Activated CD4-positive, alpha-beta T cell treated with anti-CD3 and anti-CD28 coated beads, Interleukin-2, amount 10 ng/mL, durations not matched to agents 7 days and 5 days (primary cell): ENCODE measurements at places on chromosomes 16 and 17. TPM values are rescaled to one million over a fixed set of nuclear protein-coding genes. Genes with fewer than 3 reads are reported as not detected.

DNA sequence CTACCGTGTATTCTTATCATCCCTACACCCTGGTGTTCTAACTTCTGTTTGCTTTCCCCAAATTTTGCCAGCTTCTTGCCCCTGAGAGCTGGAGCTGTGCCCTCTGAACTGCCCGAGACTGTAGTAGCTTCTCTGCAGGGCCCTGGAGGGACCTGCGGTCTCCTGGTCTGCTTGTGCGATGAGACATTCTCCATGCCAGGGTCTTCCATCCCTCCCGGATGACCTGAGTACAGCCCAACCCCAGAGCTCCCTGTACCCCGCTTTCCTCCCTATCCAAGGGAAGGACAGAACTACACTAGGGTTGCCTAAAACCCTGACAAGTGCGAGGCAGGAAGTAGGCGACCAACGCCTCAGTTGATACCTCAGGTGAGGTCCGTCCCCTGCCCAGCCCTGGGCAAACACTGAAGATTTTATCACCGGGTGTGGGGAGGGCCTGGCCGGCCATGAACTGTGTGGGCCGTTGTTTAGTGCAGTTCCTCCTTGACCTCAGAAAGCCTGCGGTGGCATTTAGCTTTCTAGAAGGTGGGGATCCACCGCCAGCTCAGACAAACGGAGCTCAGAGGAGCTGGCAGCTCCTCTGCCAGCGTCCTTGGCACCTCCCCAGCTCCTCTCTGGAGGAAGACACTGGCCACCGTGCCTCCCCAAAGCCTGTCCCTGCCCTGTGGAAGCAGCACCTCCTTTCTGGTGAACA lies 13.7 kb downstream of the CANT1 start:
- DNase-seq = no peak

DNA sequence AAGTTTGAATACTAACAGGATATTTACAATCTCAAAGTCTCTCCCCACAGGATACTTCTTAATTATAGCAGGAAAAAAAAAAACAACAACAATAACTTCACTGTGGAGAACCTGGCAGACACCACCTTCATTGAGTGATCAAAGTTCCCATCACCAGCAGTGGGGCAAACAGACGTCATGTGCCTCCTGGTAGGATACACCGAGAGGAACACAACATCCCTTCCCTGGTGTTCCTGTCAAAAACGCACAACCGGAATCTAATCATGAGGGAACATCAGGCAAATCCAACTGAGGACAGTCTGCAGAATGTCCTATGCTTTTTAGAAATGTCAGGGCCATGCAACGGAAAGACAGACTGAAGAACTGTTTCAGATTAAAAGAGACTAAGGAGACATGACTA lies 80.0 kb downstream of the ZFHX3 start:
- no peak for DNase-seq

DNA sequence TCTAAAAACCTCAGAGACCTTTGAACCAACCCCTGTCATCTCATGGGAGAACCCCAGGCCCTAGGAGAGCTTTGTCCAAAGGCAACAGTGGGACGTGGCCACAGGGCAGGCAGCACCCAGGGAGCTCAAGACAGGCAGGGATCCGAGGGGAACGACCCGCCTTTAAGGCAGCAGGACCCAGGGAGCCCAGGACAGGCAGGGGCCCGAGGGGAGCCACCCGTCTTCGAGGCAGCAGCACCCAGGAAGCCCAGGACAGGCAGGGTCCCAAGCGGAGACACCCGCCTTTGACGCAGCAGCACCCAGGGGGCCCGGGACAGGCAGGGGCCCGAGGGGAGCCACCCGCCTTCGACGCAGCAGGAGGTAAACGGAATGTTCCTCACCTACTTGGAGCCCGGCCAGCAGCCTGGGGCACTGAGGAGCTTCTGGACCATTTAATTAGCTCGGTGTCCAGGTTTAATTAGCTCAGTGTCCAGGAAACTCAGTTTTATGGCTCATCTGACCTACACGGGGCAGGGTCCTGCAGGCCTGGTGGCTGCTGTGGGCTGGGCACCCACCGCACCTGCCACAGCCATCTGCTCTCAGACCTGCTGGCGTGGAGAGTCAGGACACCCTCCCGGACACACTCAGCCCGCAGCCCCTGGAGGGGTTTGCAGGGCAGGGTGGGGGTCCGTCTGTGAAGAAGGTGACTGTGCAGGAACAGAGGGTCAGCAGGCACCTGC lies 24.4 kb downstream of the PIEZO1 start:
- no peak for DNase-seq

DNA sequence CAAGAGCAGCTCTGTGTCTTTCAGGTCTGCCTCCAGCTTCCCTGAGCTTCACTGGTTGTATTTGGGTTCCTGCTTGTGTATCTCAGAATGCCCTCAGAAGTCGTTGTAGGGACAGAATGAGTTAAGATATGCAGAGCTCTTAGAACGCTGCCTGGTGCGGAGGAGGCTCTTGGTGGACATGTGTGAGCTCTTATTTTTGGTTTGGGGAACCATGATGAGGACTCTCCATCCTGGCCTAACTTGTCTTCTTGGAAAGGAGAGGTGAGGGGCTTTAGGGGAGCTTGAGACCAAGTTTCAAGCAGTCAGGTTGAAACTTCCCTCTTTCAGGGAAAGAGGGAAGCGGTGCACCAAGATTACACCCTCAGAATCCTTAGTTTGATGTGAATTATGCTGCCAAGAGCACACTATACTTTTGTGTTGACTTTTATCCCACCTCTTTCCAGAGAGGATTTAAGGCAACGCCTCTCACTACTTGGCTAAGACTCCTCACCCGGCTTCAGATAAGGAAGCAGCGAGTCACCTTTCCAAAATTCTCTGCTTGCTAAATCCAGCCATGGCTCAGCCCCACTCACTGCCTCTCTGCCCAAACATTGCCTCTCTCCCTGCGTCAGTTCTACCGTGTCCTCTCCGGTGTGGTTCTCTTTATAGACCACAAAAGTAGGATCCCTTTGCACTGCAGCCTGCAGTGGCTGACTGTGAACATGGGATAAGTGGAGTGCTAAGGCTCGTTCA lies 12.7 kb downstream of the CDK5RAP3 start:
- no peak for DNase-seq

GRCh38 chr17:57744195-57745170 lies 616 bp downstream of the CCDC182 start:
- no peak for DNase-seq

- DNase-seq = no peak
Measured at GRCh38 chr17:72945473-72945872, 147.0 kb downstream of the SLC39A11 start.

The ZNF750 gene
- not detected for total RNA-seq

The NDRG4 gene
- total RNA-seq = 0.97 TPM

The NPIPB8 gene
- 0.44 TPM for total RNA-seq
